ENCODE measurements at places on chromosomes 7 and 10. TPM values are rescaled to one million over a fixed set of nuclear protein-coding genes. Genes with fewer than 3 reads are reported as not detected.

The POLR2J2 gene
- 0.94 TPM for polyA plus RNA-seq

The FAM25A gene
- polyA plus RNA-seq = not detected

- DNase-seq = no peak
Measured at GRCh38 chr7:30027065-30027456, 559 bp upstream of the FKBP14 start.

The GARIN1A gene
- 1.7 TPM for polyA plus RNA-seq

The BBS9 gene
- polyA plus RNA-seq = 19.3 TPM

DNA sequence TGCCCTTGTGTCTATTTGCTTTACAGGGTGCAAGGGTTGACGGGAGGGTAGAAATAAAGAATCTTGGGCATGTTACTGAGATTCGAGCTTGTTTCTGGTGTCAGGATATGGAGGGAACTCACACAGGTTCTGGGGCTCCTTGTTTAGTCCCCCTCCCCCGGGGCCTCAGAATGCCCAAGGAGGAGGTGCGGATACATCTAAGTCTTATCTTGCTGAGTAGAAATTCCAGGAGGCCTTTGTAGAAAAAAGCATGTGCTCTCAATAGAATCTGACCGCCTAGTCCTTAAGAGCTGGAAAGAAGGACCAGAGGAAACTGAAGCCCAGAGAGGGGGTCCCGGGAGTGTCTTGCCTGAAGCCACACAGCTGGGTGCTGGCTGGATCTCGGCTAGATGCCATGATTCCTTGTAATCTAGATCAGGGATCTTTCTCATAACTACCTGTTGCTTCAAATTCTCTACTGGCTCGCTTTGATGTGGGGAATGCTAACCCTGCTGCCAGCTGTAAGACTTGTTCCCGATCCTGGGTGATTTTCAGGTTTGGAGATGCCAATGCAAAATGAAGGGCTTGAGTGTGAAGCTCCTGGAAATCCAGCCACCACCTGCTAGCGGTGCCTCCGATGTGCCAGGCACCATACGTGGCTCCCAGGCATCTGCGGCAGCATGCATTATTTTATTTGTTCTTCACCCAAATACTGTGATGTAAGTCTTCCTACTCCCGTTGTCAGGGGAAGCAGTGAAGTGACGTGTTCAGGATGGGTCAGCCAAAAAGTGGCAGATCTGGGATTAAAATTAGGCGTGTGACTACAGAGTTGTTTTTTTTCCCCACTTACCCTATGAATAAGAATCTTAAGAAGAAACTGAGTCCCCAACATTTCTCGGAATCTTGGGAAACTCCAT lies 226.0 kb downstream of the TCF7L2 start:
- no peak for DNase-seq

DNA sequence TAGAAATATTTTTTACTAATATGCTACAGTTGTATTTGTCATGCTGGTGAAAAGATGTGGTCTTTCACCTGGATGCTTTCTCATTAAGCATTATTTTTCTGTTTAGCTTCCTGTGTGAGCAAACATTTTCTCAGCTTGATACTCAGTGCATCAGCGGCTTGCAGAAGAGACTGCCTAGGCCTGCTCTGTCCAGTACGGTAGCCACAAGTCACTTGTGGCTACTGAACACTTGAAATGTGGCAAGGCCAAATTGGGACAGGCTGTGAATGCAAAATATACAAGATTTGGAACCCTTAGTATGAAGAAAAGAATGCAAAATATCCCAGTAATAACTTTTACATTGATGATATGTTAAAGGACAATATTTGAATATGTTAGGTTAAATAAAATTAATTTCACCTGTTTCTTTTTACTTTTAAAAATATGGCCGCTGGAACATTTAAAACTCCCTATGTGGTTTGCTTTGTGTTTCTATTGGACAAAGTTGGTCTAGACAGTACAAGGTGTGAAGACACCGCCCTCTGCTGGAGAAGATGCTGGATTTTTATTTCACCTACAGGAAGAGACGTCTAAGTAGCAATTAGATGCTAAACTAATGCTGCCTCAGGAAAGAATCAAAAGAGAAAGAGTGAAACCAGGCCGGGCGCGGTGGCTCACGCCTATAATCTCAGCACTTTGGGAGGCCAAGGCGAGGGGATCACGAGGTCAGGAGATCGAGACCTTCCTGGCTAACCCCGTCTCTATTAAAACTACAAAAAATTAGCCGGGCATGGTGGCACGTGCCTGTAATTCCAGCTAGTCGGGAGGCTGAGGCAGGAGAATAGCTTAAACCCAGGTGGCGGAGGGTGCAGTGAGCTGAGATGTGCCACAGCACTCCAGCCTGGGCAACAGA lies 5.3 kb downstream of the SRGN start:
- peak; percentile 64 for DNase-seq

The PIP gene
- not detected for polyA plus RNA-seq

- DNase-seq = no peak
Measured at GRCh38 chr10:124866812-124867211, 65.2 kb downstream of the ABRAXAS2 start.

DNA sequence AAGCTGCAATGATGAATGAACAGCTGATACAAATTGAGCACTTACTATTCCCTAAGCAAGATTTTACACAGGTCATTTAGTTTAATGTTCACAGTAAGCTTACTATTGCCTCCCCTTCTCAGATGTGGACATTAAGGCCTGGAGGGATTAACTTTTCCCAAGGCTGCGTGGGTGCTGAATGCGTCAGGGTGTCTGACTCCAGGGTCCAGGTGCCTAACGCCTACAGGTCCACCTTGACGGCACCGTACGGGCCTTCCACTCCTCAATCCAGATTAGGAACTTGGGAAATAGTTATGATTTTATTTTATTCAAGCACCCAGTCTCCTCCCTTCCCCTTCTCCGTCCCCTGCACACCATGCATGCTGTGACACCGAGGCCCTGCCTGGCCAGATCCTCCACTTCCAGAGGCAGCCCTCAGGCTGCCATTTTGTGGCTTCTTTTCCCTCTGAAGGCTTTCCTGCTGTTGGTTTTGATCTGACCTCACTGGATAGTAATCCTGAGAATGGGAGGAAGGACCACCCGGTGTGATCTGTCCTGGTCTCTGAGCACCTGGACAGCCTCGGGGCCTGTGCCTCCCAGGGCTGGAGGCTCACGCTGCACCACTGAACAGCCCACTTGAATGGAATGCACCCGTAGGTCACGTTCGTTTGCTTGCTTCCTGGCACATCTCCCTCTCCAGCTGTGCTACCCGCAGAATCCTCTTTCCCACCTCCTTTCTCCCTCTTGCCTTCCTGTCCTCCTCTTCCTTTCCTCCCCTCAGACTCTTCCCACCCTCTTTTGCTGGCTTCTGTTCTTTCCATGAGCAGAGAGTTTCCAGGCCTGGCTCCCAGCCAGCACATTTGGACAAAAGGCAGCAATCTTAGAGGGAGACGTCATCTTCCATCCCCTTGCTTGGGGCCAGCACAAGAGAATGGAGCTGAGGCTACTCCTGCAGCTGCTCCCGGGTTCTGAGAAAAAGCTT lies 14.4 kb downstream of the DENND2A start:
- peak; percentile 79 for DNase-seq

DNA sequence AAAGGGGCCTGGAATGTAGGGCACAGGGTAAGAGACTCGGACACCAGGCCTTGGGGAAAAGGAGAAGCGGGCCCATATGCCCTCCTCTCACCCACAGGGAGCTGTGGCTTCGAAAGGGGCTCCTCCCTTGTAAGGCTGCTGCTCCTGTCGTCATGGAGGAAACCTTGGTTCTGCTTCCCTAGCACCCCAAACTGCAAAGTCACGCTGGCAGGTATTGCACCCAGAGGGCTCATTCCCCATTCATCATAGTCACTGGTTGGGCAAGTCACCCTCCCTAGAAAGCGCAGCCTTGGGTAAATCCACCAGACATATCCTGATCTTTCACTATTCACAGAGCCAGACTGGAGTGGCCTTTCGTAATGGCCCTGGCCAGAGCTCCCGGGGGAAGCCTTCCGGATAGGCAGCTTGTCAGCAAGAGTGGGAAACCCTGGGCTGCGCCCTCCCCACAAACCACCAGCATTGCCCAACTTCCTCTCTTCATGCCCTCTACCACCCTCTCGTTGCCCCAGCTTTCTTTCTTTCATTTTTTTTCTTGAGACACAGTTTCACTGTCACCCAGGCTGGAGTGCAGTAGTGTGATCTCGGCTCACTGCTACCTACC lies 121.0 kb downstream of the HIP1 start:
- DNase-seq = no peak

The ACHE gene
- polyA plus RNA-seq = 4.3 TPM

The TMEM273 gene
- 6.0 TPM for polyA plus RNA-seq

The METTL27 gene
- 6.9 TPM for polyA plus RNA-seq

The CC2D2B gene
- polyA plus RNA-seq = 1.4 TPM

- DNase-seq = no peak
Measured at GRCh38 chr7:80960244-80960795, 41.5 kb upstream of the SEMA3C start.

DNA sequence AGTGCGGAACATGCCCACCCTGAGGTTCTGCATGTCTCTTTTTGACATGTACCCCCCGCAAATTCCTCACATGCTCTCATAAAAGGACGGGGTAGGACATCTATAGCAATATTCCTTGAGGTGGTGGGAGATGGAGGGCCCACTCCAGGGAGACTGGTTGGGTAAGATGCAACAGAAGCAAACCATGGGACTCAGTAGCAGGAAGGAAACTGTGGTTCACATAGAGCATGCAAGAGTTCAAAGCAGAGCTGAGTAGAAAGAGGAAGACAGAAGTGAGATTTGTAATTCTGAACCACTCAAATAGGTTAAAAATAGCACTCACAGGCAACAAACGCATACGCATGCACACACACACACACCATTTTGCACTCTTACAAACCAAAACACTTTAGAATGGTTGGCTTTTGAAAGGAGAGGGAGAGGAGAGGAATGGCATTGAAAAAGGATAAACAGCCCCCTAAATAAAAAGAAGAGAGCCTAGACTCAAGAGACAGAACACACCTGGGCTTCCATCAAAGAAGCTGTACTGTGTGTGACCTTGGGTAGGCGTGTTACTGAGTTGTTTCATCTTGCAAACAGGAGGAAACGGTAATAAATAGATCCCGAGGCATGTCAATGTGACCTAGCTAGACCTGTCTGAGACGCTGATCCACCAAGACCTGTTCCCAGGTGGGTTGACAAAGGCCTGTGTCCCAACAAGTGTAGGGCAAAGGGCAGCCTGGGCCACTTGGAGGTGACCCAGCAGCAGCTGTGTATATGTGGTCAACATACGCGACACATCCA lies 77.6 kb upstream of the LRRC4 start:
- no peak for DNase-seq

DNA sequence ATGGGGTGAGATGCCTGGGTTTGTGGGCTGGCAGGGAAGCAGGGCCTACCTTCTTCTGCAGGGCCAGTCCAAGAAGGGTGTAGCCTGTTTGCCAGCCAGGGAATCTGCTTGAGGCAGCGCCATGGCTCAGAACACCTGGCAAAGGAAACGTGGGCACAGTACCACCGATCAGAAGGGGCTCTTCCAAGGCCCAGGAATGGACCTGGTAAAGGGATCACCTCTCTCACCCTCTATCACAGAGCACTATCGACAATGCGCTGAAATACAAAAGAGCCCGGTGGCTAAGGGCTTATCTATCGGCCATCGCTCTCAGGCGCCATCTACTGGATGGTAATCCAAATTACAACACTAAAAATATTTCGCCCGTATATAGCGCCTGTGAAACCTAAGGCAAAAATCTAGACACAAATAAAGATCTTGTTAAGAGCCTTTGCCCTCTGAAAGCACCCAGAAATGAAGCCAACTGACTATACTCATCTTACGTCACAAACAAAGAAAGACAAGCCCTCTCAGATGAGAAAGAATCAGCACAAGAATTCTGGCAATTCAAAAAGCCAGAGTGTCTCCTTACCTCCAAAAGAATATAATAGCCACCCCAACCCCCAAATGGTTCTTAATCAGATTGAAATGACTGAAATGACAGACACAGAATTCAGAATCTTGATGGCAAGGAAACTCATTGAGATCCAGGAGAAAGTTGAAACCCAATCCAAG lies 217.8 kb upstream of the HPS1 start:
- no peak for DNase-seq

- no peak for DNase-seq
Measured at GRCh38 chr7:103343332-103343731, 1.2 kb downstream of the DNAJC2 start.

- peak; percentile 62 for DNase-seq
Measured at GRCh38 chr10:119724593-119725516, 995 bp upstream of the INPP5F start.

- DNase-seq = no peak
Measured at GRCh38 chr7:155868955-155869783, 56.9 kb upstream of the SHH start.

DNA sequence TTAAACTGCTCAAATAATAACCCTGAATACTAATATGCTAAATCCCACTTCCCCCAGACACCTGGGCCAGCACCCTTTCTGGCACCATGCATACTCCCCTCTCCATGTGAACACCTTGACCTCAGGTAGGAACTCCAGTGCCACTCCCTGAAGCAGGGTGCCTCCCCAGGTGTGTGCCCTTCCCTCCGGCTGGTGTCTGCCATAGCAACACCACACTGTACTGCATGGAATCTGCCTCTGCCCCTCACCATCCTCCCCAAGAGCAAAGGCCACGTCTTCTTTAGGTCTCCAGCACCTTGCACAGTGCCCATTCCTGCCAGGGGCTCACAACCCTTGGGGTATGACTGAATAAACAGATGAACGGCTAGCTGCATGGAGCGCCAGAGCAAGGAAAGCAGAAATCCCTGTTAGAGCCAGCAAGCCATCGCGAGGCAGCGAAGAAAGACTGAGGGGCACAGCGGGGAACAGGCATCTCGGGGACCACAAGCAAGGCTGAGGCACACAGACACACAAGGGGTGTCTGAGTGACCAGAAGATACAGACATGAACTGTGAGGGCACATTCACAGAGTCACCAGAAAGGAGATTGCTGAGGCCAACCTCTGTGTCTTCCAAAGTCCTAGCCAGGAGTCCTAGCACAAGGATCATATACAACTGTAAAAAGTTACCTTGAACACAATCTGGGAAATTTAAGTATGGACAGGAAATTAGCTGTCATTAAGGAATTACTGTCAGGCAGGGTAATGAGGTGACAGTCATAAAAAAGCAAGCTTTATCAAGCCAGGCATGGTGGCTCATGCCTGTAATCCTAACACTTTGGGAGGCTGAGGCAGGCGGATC lies 25.7 kb downstream of the COBL start:
- no peak for DNase-seq

The ITPRID1 gene
- not detected for polyA plus RNA-seq

- no peak for DNase-seq
Measured at GRCh38 chr10:80529604-80530003, 8.1 kb upstream of the SH2D4B start.

GRCh38 chr7:131056007-131056406 lies 271.7 kb upstream of the MKLN1 start:
- DNase-seq = no peak

- no peak for DNase-seq
Measured at GRCh38 chr7:50214126-50214670, 90.3 kb upstream of the IKZF1 start.

The TSPAN13 gene
- polyA plus RNA-seq = 16.4 TPM

GRCh38 chr10:29033311-29033940 lies 255.4 kb upstream of the LYZL1 start:
- no peak for DNase-seq

- DNase-seq = no peak
Measured at GRCh38 chr7:69599286-69599954, 1.1 kb downstream of the AUTS2 start.

The CYP17A1 gene
- not detected for polyA plus RNA-seq
